Activated T-helper 1 cell treated with Interleukin-2 at 50 U/mL for 16 hours (primary cell): ENCODE measurements at places on chromosomes 12 and 14.

DNA sequence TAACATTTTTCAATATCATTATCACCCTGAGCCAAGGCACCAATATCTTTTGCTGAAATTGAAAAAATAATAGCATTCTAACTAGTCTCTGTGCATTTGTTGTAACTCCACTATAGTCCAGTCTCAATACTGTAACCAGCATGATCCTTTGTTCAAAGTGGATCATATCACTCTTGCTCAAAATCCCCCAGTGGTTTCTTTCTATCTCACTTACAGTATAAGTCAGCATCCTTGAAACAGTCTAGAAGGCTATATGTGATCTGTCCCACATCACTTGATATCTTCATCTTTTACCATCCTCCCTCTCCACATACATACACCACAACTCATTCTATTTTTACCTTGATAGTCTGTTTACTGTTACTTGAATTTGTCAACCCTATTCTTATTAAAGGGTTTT, 435.7 kb downstream of the CCER1 start:
- DNase-seq = no peak

DNA sequence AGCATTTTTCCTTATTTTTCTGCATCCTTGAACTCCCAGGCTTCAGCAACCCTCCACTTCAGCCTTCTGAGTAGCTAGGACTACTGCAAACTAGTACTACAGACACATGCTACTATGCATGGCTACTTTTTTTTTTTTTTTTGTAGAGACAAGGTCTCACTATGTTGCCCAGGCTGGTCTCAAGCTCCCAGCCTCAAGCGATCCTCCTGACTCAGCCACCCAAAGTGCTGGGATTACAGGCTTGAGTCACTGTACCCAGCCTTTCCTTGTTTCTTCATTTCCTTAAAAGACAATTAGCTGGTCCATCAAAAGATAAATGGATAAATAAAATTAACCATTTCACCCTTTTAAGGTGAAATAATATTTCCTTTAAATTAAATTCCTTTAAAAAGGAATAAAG, 205.8 kb downstream of the SPTSSA start:
- DNase-seq = no peak

DNA sequence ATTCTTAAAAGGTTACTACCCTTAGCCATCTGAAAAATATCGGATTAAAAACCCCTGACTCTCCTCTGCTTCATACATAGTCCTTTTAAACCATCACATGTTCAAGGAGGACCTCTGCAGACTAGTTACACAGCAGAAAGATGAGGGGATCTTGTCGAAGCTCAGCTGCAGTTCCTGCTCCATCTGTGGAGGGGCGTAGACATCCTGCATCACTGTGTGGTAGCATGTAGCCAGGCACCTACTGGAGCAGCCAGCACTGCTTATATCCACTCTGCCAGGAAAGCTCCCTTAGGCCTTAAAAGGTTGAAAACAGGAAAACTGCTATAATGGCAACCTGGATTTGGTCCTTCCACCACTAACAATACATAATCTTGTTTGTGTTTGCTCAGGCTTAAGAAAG, 57.6 kb upstream of the STRN3 start:
- DNase-seq = no peak

DNA sequence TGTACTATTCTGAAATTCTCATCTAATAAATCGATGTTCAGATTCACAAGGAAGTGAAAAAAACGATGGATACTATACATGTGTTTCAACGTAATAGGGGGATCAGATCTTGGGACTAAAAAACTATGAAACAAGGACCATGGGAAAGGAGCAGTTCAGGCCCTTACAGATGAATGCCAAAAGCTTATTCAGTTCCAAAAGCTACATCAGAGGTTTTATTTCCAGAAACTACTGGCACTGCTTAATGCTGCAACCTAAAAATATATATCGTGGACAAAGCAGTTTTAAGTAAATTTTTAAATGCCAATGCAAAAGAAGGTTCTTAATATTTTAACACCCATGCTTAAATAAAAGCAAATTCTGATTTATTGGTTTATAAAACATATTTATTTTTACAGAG, 38.5 kb downstream of the LRIG3 start:
- no peak for DNase-seq

DNA sequence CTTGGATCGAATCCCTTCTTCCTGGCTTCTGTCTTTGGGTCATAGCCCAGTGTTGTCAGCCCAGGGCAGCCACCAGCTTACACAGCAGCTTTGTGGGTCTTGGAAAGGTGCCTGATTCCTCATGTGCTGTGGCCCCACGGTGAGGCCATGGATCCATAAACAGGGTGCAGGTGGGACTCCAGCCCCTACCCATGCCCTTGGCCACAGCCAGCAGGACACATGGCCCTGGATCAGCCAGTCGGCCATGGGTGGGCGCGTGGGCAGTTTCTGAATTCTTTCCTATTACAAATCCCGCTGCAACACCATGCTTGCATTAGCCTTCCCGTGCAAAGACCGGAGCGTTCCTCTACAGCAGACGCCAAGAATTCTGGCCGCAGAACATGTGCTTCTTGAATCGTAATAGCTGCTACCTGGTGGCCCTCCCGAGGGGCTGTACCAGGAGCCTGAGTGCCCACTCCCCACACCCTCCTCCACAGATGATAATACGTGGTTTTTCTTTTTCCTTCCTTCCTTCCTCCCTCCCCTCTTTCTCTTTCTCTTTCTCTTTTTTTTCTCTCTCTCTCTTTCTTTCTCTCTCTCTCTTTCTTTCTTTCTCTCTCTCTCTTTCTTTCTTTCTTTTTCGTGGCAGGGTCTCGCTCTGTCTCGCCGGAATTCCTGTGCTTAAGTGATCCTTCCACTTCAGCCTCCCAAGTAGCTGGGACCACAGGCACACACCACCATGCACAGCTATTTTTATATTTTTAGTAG, 2.9 kb upstream of the MMP17 start:
- DNase-seq = no peak

GRCh38 chr12:120892265-120892664, 11.9 kb downstream of the SPPL3 start:
- no peak for DNase-seq

- DNase-seq = no peak
Observed at GRCh38 chr14:27228053-27228452, 630.2 kb upstream of the NOVA1 start.

DNA sequence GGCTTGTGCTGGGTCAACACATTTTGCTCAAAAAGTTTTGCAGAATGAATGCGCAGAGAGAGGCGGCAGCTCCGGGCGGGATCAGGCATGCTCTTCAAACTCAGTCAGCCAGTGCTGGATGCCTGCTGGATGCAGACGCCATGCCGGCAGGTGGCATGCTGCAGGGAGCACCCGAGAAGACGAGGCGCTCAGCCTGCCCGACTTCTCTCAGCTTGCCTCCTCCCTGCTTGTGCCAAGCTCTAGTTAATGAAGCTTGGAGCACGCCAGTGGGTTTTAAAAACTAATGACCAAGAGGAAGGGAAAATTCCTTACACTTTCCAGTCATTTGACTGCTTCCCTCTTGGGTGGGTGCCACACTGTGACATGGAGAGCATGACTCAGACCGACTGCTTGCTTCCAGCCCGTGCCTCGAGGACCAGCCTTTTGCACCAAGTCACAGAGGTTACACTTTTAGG, 39.8 kb downstream of the SLC24A4 start:
- DNase-seq = no peak

GRCh38 chr14:44151130-44151820, 355.8 kb downstream of the FSCB start:
- no peak for DNase-seq

- DNase-seq = no peak
Observed at GRCh38 chr12:50087995-50088394, 2.9 kb downstream of the SMARCD1 start.

GRCh38 chr14:104933746-104934733, 9.4 kb downstream of the PLD4 start:
- no peak for DNase-seq

DNA sequence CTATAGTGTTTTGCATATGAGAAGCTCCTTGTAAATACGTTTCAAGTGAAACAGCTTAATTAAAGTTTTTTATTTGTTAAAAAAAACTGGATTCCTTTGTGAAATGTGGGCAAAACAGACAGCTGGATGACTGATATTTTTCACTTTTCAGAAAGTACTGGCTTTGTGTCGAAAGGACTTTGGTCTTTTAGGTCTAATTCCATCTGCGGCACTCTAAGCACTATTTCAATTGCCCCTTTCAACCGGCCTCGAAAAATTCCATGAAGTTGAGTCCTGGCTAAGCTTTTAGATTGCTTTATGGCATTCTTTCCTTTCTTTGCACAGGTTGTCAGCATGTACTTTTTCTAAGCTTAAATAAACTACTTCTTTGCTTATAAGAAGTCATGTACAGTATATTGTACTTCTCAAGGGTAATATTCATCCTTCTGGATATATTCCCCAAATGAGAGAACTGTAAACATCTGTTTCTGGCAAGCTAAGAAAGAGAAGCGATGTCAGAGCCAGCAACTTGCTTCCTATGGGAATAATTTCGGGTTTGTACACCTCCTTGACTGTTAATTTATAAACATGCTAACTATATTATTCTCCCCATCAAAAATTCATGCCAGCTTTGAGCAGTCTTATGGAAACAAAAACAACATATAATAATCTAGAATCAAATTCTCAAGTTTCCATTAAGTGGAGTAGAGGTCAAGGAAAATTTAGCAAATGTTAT, 611.3 kb downstream of the ETNK1 start:
- no peak for DNase-seq

DNA sequence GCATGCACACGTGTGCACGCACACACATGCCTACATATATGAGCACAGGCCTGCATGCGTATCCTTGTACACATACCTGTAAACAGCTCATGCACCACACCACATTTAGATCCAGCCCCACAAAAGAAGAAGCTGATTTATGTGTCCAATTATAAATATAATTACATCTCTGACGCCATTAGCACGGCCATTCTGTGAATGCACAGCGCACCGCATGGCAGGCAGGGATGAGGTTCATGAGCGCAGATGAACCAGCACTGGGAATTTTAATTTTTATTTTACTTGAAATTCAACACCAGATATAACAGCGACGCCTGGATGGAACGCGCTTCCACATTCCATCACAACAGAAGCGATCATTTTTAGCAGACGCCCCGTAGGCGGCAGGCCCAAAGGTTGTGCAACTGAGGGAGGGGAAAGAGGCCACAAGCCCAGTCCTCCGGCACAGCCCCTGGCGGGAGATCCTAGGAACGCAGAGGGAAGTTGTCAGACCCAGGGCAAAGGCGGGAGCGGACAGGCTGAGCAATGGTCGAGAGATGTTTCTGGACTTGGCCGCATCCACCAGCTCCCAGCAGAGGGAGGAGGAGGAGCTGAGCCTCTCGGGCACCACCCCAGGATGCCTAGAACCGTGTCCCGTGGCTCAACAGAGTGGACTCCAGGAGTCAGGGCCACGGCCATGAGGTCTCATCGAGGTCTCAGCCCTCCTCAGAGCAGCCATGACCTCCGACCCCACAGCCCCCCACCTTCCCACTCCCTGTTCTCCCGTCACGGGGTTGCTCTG, 37.9 kb upstream of the GALNT9 start:
- no peak for DNase-seq

- DNase-seq = no peak
Observed at GRCh38 chr12:40792792-40793386, 100.7 kb downstream of the CNTN1 start.

DNA sequence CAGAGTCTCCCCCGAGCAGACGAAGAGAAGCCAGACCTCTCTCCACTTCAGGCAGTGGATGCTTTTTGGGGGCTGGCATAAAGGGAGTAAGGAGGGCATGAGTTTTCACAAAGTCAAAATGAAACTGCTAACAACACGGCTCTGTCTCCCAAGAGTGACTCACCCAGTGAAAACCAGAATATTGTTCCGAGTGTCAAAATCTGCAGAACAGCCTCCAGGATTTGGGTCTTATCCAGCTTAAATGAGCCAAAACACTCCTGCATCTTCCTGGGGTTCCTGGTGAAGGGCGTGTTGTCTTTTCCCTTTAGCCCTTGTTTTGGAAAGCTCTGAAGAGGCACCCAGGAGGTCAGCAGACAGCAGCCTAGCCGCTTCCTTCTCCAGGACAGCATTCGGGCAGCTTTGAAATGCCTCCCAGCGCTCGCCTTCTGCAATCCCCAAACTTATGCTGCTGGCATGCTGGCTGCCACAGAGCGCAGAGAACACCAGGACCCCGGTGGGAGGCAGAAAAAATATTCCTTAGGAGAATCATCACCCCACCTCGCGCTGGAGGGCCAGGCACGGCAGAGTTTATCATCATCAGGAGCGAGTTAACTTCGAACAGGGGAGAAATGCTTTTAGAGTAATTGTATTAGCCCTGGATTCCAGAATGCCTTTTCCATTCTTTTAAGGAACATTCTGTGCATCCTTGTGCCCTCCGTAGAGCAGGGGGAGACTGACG, 117.7 kb upstream of the NCOR2 start:
- DNase-seq = no peak

- no peak for DNase-seq
Observed at GRCh38 chr14:20607617-20608016, 16.4 kb upstream of the RNASE12 start.

GRCh38 chr12:1583421-1584078, 10.8 kb downstream of the FBXL14 start:
- DNase-seq = peak; percentile 29

GRCh38 chr12:107992870-107993451, 136.1 kb upstream of the WSCD2 start:
- no peak for DNase-seq

DNA sequence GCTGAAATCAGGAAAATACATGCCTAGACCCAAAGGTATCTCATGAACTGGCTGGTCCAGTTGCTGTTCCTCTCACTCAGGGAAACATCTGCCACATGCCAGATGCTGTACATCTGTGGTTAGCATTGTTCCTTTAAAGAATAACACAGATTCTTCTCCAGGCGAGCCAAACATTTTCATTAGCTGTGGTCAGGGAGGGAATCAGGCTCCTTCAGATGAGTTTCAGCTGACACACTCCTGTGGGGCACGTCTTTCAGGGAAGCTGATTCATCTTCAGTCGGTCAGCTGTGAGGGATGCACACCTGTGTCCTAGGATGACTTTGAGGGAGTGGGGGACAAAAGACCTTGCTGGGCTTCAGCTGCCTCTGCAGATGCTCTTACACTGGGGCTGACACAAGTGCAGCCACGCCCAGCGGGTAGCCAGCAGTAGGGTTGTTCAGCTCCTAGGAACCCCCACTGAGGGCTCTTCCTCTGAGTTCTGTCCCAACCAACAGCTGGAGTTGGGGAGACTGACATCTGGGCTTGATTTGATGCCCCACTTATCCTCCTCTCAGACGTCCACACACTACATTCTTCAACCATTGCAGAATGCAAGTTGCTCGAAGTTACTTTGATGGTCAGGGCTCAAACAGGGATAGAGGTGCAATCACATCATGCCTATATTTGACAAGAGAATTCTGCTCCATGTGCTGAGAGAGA, 155.0 kb downstream of the NUAK1 start:
- DNase-seq = no peak

GRCh38 chr12:49537752-49538509, 899 bp upstream of the KCNH3 start:
- DNase-seq = no peak

GRCh38 chr14:52844262-52845060, 53.1 kb upstream of the GNPNAT1 start:
- no peak for DNase-seq

DNA sequence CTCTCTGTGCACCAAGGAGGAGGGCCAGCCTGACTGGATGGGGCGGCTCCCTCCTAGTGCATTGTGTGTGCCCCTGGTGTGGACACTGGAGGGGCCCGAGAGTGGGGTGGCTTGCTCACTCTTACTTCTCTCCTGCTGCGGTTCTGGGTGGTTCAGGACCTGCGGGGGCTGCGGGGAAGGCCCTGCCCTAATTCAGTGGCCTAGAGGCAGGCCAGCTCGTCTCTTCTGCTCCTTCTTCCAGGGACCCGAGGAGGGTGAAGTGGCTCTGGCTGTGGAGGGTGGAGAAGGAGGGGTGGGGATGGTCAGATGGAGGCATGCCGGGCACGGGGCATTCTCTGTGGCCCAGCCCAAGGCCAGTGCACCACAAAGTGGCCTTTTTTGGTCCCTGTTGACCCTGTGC, 87.1 kb downstream of the BEGAIN start:
- no peak for DNase-seq
